Stimulated activated CD8-positive, alpha-beta memory T cell treated with anti-CD3 and anti-CD28 coated beads, Interleukin-4, amount 100 ng/mL, for 4 hours (primary cell): ENCODE measurements at places on chromosomes 5 and 9.

GRCh38 chr9:8876303-8876702, 1076.7 kb upstream of the DMAC1 start:
- DNase-seq = no peak

DNA sequence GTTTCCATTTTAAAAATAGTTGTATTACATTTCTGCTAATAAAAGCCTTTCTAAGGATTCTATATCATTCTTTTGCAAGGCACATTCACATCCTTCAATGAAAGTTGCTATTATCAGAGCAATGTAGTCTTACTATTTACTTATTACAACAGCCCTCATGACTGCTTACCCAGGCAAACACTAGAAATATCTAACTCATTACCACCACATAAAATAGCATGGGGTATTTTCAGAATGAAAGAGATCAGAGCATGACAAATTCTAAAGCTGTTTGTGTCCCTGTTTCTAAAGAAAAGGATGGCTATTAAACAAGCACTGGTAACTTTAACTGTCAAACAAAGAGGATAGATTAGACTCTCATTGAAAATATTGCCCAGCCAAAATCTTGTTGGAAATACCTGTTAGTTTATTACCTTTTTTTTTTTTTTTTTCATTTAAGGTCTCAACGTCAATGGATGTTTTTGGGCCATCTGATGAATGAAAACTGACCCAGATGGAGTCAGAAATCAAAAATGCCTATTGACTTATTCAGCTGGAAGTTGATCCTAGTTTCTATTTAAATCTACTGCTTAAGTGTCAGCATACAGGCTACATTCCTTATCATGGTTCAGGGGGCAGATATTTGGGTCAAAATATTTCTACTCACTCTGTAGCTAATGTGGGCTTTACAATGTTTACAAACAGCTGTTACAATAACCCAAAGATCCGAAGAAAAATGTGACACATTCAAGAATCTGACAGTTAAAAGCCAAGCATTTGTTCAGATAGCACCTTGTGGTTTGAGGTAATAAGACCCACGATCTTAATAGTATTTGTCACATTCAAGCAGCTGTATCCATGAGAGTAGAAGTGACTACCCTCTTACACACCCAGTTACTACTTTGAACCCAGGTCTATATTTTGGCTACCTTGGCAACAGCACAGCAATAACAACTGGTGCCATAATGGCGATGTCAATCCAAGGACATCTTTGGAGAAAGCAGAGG, 554.8 kb upstream of the MEF2C start:
- DNase-seq = no peak

DNA sequence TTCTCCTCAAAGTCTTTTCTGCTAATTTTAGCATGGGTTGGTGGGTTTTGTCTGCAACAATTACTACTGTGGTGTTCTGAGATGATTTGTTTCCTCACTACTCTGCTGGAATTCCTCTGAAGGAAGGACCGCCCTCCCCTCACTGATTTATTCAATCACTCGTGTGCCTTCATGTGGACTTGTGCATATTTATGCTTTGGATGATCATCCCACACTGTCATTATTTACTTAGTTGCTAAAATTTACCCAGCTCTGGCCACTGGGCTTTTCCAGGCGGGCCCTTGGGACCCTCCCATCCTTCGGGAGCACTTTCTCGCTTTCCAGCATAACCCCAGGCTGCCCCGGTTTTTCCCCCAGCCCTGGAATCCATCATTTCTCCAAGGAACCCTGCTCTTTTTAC, 41.7 kb upstream of the NKD2 start:
- DNase-seq = no peak

- no peak for DNase-seq
Observed at GRCh38 chr9:123964761-123965160, 34.8 kb upstream of the DENND1A start.

DNA sequence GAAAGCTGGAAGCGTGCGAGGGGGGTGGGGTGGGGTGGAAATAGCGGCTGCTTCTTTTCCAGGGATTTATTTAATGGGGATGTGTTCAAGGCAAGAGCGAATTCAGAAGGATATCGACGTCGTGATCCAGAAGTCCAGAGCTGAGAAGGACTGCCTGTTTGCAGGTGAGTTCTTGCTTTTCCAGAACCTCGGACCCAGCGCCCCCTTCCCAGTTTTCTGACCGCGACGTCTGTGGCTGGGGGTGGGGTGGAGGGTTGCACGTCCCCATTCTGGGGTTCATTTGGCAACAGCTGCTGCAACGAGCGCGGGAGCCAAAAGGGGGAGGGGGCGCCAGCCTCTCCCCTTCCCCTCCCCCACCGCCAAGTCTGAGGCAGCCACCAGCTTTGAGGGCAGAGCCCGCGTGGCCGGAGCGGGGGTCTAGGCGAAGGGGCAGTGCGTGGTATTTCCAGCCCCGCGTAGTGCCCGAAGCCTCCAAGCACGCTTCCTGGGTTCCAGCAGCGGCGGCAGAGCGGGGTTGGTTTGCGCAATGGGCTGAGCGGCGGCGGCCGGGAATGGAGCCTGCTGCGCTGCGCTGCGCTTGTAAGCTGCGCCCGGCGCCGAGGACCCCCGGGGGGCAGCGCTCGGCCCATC, 701 bp downstream of the PARP8 start:
- no peak for DNase-seq

DNA sequence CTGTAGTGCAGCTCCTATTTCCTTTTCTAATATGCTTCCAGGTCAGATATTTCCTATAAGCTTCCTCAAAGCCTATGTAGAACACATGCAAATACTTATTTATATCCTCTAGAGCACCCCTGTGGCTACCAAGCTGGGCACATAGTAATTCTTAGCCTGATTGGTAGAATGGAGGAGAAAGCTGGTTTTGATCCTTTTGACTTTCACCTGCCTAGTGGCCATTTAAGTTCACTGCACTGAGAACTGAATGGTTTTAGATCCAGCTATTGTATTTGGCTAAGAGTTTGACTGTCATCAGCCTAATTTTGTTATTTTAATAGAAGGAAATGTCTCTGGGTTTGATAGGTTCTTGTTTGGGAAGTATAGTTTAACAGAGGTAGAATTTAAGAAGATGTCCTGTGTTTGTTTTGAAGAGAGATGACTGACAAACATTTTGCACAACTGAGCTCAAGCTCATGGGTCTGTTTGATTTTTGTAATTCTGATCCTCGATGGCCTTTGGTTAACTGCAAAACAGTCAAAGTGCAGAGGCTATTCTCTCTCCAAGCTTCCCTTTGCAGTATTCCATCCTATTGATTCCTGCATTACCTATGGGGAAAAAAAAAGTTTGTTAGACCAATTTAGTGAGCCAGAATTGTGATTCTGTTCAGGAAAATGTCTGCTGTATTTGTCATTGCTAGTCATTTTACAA, 85.4 kb downstream of the KCNN2 start:
- DNase-seq = no peak

DNA sequence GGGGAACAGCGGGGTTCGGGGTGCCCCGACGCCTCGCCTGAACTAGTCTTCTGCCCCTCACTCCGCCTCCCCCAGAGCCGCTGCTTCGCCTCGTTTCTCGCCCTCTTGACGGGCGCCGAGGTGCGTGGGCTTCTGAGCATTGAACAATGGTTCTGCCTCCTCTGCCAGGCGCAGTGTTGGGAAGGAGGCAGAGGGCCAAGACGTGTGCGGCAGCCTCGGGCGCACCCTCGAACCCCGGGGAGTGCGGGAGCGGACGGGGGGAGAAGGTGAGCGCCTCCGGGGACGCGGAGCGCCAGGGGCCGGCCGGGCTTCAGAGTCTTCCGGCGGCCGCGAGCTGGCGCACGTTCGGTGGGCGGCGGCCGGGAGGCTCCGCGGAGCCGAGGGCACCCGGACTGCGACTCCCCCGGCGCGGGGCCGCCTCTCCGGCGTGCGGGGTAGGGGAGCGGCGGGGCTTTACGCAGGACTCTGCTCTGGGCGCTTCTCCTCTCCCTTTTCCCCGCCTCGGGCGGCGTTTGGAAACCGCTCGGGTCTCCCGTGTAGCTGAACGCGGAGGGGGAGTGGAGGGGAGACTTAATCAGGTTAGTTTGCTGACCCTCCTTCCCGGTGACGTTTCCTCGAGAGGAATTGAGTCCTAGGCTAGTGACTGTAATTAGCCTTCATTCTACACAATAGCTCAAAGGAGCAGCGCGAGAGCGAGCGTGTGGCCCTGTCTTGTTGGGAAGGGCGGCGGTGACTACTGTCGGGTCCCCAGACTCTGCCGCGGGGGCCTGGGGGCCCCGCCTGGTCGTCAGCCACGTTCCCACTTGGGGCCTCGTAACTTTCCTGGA, 1.1 kb downstream of the VLDLR start:
- DNase-seq = no peak

DNA sequence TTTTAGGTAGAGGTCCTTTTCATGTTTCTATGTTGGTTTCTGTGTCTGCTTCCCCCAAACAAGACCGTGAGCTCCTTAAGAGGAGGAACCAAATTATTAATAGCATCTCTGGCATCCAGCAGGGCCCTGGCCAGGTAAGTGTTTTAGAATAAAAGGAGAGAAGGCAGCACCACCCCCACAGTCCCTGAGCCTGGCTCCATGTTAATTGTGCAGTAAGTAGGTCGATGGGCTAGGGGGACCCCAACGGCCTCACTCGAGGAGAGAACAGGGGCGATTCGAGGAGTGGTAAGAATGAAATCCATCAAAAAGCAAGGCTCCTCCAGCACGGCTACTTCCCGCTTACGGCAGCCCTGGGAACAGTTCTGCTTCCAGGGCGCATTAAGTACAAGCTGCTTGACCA, 67.0 kb downstream of the GABBR2 start:
- no peak for DNase-seq

DNA sequence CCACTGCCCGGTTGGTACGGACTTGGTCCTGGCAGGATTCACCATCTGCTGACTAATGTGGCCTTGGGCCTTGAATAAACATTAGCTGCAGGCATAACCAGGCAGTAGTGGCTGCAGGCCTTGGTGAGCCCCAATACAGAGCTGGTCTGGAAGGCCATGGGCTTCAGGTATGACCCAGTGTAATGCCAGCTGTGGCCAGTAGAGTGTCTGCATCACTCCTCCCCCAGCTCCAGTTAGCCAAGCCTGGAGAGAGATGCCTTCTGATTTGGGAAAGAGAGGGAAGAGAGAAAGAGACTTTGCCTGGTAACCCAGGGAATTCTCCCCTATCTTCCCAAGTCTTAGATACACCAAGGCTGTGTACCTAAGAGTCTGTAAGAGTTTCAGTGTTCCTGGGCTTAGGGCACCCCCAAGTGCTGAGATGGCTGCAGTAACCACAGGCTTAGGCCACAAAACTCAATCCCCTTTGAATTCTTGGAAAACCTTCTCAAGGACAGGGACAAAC, 5.6 kb upstream of the C5 start:
- DNase-seq = no peak

DNA sequence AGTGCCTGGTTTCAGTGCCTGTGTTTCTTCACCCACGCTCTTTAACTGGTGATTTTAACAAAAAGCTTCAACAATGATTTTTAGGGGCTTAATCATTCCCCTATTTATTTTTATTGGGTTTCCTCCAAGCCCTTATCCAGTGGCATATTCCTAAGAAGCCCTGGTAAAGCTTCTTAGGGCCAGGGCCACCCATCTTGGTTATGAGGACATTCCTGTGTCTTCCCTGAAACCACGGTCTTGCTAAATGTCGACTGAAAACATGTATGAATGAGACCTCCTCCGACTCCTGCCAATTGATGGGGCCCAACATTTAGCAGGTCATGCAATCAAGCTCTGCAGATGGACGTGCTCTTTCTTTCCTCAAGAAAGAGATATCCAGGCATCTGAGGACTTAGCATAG, 13.7 kb upstream of the CARTPT start:
- no peak for DNase-seq

DNA sequence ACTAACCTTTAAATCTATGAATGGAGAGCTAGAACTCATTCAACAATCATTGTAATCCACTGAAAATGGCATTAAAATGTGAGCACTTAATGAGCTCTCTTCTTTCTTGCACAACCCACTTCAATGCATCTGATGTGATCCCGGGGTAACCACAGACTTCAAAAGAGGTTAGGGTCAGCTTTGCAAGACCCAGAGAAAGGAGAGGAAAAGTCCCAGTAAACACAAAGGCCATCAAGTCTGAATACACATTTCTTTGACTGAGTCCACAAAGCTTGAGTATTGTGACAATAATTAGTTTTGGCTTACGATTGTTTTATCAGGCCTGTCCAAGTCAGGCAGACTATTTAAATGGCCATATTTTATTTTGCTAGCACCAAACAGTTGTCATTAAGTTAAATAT, 148.8 kb upstream of the ZNF608 start:
- DNase-seq = no peak

DNA sequence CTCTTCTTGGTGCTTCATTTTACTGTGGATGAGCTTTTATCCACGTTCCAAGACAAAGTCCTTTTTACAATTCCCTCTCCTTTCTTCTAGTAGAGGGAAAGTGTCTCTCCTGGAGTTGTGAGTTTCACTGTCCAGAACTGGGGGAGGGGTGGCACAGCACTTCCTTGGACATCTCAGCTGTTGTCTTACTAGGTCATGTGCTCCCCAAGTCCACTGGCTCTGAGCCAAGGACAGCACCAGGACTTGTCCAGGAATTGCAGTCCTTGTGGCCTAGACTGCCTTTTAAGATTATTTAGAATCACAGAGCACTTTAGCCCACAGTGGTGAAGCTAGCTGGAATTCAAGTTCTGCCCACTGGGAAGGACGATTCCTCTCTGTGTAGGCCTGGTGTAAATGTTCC, 700.2 kb upstream of the PTPRD start:
- no peak for DNase-seq

- DNase-seq = no peak
Observed at GRCh38 chr5:36607114-36607571, 737 bp downstream of the SLC1A3 start.

- peak; percentile 21 for DNase-seq
Observed at GRCh38 chr9:35696520-35697215, 6.9 kb upstream of the TPM2 start.

DNA sequence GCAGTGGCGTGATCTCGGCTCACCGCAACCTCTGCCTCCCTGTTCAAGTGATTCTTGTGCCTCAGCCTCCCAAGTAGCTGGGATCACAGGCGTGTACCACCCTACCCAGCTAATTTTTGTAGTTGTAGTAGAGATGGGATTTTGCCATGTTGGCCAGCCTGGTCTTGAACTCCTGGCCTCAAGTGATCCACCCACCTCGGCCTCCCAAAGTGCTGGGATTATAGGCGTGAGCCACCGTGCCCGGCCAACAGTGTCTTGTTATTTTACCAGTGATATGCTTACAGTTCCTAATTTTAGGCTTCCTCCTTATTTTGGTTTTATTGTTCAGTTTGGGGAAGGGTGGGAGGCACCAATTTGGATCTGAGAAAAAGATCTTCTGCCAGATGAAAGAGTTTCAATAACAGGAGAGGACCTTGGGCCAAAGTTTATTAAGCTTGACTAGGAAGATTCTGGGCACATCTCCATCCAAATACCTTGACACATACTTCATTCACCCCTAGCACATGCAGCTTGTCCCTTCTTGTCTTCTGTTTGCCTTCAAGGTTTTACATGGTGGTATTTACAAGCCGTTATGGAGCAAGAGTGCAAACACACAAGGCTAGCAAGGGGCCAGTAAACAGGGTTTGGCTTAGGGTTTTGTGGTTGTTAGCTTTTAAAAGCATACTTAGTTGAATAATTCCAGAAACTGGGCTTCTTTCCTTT, 168.1 kb upstream of the DMRT1 start:
- no peak for DNase-seq

DNA sequence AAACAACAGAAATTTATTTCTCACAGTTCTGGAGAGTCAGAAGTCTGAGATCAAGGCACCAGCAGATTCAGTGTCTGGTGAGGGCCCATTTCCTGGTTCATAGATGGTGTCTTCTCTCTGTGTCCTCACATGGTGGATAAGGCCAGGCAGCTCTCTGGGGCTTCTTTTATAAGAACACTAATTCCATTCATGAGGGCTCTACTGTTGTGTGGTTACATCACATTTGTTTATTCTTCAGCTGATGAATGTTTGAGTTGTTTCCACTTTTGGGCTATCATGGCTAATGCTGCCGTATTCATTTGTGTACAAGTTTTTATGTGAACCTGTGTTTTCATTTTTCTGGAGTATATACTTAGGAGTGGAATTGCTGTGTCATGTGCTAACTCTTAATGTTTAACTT, 35.2 kb downstream of the DDX4 start:
- DNase-seq = no peak
